ENCODE measurements at places on chromosomes 12 and 14.

- no peak for DNase-seq
These were observed 4.2 kb downstream of the ACYP1 start for GRCh38 chr14:75059642-75060041.

DNA sequence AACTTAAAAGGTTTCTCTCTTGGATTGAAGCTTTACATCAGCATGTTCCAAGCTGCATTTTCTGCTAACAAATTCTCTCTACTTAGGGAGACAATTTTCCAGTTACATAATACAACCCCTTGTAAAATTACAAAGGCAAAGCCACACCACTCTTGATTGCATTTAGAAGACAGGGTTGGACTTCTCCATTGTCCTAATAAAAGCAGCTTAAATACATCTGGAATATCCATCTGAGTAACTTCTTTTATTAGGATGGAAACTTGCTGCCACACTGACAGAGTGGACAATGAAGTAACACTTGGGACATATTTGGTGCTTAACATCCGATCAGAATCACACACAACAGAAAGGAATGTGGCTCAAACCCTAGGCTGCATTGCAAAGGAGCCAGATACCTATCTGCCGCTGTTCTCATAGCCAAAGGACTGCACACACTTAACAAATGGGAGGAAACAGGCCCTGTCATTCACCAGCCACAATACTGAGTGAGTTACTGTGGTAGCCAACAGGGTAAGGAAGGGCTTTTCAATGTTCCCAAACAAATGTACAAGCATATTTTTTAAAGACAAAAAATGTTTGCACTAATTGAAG, 157.2 kb downstream of the PAX9 start:
- peak; percentile 8 for DNase-seq

- DNase-seq = no peak
These were observed 478.0 kb downstream of the RMST start for GRCh38 chr12:97940629-97941028.

DNA sequence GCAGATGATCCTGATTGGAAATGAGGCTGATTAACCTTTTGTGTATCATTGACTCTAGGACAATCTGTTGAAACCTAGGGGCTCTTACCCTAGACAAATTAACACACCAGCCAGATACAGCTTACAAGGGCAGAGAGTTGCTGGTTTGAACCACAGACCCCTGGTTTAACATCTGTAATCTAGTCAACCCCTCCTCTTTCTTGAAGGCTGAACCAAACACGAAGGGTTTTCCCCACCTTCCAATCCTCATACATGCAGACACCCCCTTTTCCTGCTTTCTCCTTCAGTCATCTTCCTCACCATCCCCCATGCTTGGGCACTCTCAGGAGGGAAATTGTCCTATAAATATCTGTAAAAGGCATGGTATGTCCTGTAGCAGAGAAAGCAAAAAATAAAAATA, 126.0 kb upstream of the HIF1A start:
- DNase-seq = no peak

GRCh38 chr12:24996102-24996797, 47.3 kb upstream of the BCAT1 start:
- DNase-seq = no peak

DNA sequence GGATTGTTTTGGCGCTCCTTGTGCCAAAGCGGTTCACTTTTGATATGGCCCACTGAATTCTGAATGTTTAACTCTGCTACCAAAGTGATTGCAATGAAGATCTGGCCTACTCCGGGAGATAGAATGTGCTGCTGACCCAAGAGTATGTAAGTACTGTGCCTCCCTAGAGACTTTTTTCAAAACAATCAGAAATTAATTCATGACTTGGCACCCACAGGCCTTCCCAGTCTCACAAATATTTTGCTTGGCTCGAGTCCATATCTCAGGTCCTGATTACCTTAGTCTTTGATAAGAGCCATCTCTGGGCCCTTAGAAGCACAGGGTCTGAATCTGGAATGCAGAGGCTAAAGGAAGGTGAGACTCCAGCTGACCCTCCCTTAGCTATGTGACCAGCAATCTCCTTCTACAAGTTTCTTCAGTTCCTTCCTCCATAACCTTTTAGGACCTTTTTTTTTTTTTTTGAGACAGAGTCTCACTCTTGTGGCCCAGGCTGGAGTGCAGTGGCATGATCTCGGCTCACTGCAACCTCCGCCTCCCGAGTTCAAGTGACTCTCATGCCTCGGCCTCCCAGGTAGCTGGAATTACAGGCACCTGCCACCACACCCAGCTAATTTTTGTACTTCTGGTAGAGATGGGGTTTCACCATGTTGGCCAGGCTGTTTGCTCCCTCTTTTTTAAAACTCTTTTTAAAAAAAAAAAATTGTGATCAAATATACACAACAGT, 49.5 kb upstream of the METAP2 start:
- no peak for DNase-seq

GRCh38 chr12:123071857-123072256, 79.0 kb downstream of the PITPNM2 start:
- no peak for DNase-seq

- no peak for DNase-seq
These were observed 43.3 kb downstream of the MMAB start for GRCh38 chr12:109529691-109530640.

DNA sequence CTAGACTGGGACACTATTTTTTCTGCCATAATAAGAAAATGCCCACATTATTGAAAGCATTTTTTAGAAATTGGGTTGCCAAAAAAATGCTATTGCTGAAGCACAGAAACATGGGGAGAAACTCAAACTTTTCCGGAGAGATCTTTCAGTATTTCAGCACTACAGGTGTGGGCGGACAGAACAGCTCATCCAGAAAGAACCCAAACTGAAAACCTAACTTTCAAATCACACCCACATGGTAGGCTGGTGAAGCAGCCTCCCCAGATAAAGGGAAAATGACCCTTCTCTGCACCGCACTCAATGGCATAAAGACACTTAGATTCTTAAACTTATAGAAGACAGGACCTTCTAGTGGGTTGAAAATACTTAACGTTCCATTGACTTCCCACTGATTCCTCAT, 62.3 kb upstream of the TMPO start:
- no peak for DNase-seq

DNA sequence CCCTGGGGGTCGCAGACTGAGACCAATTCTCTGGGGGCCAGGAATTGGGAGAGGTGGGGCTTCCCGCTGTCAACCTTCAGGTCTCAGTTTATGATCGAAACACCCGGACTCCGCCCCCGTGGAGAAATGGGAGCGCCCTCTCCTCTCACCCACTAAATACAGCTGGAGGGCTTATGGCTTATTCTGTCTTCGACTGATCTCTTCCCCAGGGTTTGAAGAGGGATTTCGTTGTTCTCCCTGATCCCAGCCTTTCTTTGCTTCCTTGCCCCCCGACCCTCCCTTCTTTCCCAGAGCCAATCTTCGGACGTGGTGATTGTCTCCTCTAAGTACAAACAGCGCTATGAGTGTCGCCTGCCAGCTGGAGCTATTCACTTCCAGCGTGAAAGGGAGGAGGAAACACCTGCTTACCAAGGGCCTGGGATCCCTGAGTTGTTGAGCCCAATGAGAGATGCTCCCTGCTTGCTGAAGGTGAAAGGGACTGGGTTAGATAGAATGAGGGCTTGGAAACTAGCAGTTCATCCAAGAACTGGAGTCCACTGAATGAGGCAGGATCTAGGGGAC, 607 bp downstream of the OS9 start:
- DNase-seq = peak; percentile 15

- DNase-seq = no peak
These were observed 1.4 kb downstream of the EGLN3 start for GRCh38 chr14:33949411-33949893.

DNA sequence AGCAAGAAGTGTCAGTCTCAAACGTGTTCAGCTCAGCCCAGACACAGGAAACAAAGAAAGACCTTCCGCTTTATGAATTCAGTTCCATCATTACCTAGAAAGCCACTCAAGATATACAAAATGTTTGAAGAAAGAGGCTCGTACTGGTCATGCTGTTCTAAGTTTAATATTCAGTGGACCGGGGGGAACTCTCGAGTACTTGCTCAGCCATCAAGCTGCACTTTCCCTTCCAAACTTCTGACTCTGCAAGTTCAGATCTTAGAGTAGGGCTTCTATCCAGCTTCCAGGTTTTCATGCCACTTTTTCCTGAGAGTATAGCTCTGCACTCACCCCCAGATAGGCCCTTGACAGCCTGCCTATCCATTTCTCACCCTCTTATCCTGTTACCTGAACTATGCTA, 62.8 kb upstream of the OSBPL8 start:
- no peak for DNase-seq

- no peak for DNase-seq
These were observed 4.5 kb downstream of the CNOT2 start for GRCh38 chr12:70247653-70248199.

GRCh38 chr12:52946797-52947547, 1.9 kb upstream of the KRT18 start:
- DNase-seq = no peak

- peak; percentile 25 for DNase-seq
These were observed 589 bp downstream of the ATF1 start for GRCh38 chr12:50764286-50765094.

GRCh38 chr14:79342942-79343341, 868.4 kb downstream of the DIO2 start:
- DNase-seq = no peak

GRCh38 chr14:95106971-95107370, 50.4 kb downstream of the DICER1 start:
- no peak for DNase-seq

- no peak for DNase-seq
These were observed 23.3 kb downstream of the PPP1R36 start for GRCh38 chr14:64573109-64573508.

DNA sequence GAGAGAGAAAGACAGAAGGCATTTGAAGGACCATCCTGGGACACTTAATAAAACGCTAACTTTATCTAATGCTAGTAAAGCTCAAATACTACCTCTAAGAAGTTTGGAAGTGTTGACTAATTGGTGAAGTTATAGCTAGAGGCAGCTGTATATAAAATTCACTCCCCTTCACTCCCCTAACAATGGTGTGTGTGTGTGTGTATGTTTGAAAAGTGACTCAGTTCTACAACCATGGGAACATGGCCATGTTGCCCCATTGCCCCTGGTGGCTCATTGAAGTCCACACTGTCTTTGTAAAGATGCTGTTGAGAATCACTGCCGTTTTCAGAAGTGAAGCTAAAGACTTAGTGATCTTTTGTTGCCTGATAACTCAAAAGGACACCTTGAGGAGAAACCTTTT, 262.4 kb downstream of the NPAS3 start:
- DNase-seq = no peak

DNA sequence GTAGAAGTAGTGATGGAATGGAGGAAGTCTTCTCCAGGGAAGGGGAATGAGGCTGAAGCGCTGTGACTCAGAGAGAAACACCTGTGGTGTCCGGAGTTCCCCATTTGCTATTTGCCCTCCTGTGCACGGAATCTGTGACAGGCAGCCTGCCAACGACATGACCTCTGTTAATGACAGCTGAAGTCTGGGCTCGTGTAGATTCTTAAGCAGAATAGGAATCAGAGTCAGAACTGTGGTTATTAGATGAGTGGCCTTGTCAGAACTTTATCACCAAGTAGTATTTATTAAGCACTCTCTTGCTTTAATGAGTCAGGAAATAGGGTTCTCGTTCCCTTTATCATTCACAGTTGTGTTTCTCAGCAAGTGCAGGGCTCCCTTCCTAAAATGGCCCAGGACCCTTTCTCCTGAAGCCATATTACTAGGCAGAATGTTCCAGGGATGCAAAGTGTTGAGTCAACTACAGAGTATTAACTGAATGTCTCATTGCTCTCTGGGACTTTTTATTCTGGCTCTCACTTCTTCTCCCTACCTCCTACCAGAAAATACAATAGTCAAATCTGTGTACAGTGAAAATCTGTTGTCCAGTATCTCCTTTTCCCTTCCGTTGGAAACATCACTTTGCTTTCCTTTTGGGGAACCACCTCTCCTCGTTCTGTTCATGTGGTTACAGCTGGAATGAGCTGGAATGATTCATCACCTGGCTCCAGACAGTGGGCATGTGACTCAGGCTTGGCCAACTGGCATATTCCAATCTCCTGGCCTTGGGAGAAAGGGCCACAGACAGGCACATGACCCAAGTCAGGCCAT, 77.8 kb upstream of the MAX start:
- DNase-seq = peak; percentile 84

DNA sequence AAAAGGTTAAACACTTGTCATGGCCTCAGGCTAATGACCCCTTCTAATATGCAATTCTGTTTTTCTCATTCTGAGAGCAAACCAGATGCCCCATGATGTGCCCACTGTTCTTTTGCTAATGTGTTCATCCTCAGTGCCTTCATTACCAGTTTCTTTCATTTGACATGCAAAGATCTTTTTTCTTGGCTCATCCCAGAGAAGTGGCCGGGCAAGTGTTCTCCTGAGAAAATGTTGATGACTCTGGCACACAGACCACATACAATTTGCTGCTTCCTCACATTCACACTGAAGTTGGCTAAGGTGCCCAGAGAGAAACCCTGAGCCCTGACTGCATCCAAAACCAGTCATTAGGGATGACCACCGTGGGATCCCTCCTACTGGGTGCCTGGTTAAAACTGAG, 833.3 kb downstream of the DIO2 start:
- DNase-seq = no peak

GRCh38 chr14:105168093-105168420, 519 bp downstream of the JAG2 start:
- DNase-seq = no peak

DNA sequence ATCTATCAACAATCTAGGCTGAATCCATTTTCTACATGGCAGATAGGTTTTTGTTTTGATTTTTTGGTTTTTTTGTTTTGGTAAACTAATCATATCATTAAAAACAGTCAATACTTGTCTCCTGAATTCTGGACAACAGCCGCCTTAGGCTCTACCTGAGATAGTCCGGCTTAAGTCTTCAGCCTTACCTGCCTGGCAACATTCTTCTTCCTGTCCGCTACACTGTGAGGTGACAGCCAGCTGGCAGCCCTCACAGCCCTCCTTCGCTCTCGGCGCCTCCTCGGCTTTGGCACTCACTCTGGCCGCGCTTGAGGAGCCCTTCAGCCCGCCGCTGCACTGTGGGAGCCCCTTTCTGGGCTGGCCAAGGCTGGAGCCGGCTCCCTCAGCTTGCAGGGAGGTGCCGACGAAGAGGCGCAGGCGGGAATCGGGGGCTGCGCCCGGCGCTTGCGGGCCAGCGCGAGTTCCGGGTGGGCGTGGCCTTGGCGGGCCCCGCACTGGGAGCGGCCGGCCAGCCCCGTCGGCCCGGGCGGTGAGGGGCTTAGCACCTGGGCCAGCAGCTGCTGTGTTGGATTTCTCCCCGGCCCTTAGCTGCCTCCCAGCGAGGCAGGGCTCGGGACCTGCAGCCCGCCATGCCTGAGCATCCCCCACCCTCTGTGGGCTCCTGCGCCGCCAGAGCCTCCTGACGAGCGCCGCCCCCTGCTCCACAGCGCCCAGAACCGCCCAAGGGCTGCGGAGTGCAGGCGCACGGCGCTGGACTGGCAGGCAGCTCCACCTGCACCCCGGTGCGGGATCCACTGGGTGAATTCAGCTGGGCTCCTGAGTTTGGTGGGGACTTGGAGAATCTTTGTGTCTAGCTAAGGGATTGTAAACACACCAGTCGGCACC, 49.0 kb downstream of the MDGA2 start:
- DNase-seq = no peak

DNA sequence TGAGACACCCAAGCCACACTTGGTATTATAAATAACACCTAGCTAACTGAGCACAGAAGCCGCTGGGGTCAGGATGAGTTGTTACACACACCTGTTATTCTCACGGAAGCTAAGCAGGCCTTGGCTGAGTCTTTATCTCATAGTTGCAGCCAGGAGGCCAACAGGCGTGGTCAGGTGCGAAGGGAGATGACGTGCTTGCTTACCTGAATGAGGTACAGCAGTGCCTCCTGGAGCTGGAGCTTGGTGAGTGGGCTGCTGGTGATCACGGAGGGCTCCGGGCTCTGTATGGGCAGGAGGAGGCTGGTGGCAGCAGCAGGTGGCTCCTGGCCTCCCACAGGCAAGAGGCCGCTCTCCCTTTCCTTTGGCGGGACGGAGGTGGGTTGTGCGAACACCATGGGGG, 30.4 kb upstream of the CACNA2D4 start:
- DNase-seq = no peak
